Naive B cell (primary cell): ENCODE measurements at places on chromosomes 5 and 9.

DNA sequence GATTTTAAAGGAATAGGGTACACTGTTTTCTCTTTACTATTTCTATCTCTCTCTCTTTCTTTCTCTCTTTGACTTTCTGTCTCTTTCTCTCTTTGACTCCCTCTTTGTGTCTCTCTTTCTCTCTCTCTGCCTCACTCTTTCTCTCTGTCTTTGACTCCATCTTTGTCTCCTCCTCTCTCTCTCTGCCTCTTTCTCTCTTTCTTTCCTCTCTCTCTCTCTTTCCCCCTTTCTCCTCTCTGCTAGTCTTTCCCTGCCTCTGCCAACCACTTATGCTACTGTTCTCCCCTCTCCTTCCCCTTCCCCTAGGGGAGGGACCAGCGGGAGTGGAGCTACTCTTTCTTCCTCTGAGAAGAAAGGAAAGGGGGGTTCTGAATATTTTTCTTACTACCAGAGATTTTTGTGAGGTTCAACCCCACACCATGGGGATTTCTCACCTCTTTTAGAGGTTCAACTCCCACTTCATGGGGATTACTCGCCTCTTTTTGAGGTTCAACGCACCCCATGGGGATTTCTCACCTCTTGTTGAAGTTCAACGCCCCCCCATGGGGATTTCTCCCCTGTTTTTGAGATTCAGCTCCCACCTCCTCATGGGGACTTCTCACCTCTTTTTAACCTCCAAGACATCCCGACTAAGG lies 309.9 kb downstream of the NR3C1 start:
- H3K36me3 ChIP-seq: no peaks in the 10 kb centered on the region
- H3K4me3 ChIP-seq: peak overlapping the region; percentile 63
- H3K4me1 ChIP-seq: peaks cover 10% of the 10 kb centered on the region
- no peaks in the 10 kb centered on the region for H3K27me3 ChIP-seq

- H3K4me1 ChIP-seq: peaks cover 38% of the 10 kb centered on the region
- H3K27ac ChIP-seq: no peak overlapping the region
- no peaks in the 10 kb centered on the region for H3K27me3 ChIP-seq
- no peak overlapping the region for H3K4me3 ChIP-seq
Measured at GRCh38 chr5:141649056-141649688, 2.0 kb downstream of the FCHSD1 start.

GRCh38 chr9:125240649-125240999 lies 519 bp downstream of the HSPA5 start:
- peaks cover 13% of the 10 kb centered on the region for H3K36me3 ChIP-seq
- peaks cover 63% of the 10 kb centered on the region for H3K4me1 ChIP-seq
- peak overlapping the region; percentile 99 for H3K4me3 ChIP-seq
- H3K27ac ChIP-seq: peak overlapping the region; percentile 99
- no peak for DNase-seq

GRCh38 chr9:118321788-118322187 lies 617.6 kb downstream of the TLR4 start:
- no peak overlapping the region for H3K4me3 ChIP-seq
- H3K36me3 ChIP-seq: no peaks in the 10 kb centered on the region
- no peaks in the 10 kb centered on the region for H3K4me1 ChIP-seq

DNA sequence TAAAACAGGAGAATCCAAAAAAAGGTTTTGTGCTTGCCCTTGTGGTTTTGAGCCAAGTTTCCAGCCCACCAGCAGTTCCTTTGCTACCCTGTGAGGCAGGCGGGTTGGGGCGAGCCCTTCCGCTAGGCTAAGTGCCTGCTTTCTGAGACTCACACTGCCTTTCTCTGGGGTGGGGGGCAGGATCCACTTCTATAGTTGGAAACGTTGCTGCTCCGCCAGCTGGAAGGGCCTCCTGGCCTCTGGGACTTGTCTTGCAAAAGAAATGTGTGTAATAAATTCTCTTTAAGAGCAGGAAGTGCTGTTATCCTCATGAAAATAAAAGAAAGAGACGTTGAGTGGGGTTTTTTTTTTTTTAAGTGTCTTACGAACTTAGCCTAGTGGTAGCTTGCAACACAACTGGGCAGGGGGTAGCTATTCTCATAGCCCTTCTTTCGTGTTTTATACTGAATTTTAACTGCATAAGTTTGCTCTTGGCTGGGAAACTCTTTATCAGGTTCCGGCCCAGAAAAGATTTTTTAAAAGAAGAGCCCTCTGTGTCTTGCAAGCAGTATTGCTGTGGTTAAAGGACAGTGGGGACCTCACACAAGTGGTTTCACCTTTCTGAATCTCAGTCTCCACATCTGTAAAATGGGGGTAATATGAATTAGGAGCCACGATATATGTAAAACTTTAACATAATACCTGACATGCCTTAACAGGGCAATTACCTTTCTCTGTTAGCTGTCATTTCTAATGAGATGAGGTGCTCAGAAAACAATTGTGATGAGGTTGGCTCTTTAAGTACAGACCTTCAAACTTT lies 19.8 kb downstream of the JADE2 start:
- DNase-seq: no peak
- H3K27ac ChIP-seq: peak overlapping the region; percentile 99

GRCh38 chr5:72377910-72378638 lies 57.9 kb downstream of the PTCD2 start:
- no peak overlapping the region for H3K27ac ChIP-seq
- no peak for DNase-seq
- H3K27me3 ChIP-seq: peaks cover 18% of the 10 kb centered on the region
- peaks cover 7% of the 10 kb centered on the region for H3K4me1 ChIP-seq
- no peak overlapping the region for H3K4me3 ChIP-seq

DNA sequence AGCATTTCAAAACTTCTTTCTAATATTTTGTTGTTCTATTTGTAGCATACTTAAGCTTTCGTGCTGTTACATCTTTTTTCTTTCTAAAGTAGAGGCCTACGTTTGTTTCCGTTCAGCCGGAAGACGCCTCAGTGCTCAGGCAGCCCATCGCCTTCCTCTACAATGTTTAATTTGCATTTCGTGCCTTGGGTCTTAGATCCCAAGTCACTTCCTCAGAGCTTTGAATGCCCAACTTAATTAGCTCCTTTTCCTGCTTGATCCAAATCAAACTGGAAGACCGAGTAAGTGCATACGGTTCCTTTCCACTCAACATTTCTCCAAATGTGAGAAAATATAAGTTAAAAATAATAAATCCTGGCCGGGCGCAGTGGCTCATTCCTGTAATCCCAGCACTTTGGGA lies 43.2 kb downstream of the MRPL36 start:
- no peak for DNase-seq
- peaks cover 6% of the 10 kb centered on the region for H3K36me3 ChIP-seq
- peaks cover 22% of the 10 kb centered on the region for H3K27me3 ChIP-seq
- H3K27ac ChIP-seq: no peak overlapping the region
- H3K4me3 ChIP-seq: no peak overlapping the region
- no peaks in the 10 kb centered on the region for H3K4me1 ChIP-seq
